ENCODE measurements at places on chromosomes 1 and 21.

GRCh38 chr1:109740615-109741373 is at the start of gene GSTM3:
Gene GSTM3 (minus strand): TSS chr1:109741038. CDS start chr1:109740287, 751 bp downstream.
- no peak for DNase-seq

- no peak for DNase-seq
Observed at GRCh38 chr1:8541961-8542521, 224.1 kb downstream of the SLC45A1 start.

GRCh38 chr1:39892601-39893595 is 8.8 kb downstream of the MYCL start:
- DNase-seq, result peak; percentile 72

GRCh38 chr1:2632051-2632430 is 775 bp downstream of the MMEL1 start:
- DNase-seq, result no peak

DNA sequence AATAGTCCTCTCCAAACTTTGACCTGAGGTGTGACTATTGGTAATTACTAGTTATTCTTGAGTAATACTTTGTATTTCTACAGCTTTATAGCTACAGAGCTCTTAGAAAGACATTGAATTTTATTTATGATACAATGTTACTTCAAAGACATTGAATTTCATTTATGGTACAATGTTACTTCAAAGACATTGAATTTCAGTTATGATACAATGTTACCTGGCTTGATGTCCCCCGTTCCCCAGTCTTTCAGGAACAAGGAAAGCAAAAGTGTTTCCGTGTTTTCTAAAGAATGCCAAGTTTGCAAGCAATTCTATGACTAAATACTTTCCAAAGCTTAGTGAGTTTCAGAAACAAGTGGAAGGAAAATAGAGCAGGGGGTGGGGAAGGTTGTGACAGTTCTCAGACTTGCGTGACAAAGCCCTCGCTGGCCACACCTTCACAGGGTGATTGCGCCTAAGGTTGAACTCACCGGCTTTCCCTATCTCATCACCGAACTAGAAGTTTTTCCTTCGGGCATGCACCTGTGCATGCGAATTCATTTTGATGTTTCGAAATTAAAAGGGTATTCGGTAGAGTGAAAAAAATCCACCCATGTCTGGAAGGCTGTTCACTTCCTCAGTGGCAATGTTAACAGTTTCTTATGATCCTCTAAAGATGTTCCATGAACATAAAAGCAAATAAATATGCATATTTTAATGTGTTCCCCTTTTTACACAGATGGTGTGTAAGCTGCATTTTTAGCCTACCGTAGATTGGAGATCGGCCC is 909 bp upstream of the PAXBP1 start:
- peak; percentile 48 for DNase-seq

DNA sequence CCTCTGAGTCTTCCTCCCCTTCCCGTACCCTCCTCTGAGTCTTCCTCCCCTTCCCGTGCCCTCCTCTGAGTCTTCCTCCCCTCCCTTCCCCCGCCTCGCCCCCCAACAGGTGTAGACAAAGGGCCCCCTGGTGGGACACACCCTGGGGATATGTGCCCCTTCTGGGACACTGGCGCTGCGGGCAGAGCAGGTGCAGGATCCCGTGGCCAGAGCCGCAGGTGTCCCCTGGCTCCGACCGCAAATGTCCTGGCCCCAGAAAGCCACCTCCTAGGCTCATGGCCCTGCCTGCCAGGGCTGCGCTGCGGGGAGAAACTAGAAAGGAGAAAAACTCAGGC is 51.5 kb upstream of the ARHGEF16 start:
- no peak for DNase-seq

DNA sequence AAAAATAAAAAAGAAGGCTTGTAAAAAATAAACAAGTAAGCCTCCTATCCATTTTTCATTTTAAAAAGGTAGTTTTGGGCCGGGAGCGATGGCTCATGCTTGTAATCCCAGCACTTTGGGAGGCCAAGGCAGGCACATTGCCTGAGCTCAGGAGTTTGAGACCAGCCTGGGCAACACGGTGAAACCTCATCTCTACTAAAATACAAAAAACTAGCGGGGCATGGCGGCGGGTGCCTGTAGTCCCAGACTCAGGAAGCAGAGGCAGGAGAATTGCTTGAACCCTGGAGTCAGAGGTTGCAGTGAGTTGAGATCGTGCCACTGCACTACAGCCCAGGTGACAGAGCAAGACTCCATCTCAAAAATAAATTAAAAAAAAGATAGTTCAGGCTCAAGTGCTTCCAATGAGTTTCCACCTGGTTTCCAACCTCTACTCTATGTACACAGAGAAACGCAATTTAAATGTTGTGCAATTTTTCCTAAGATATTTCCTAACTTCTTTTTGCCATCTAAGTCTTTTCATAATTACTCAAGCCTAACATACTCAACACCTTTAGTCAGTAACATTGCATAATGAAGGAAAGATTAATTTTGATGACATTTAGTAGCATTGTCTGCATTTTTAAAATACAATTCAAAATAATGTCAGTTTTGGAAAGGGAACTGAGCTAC is 106.3 kb downstream of the KCNT2 start:
- no peak for DNase-seq

GRCh38 chr1:2629627-2630497 is 3.0 kb downstream of the MMEL1 start:
- no peak for DNase-seq

GRCh38 chr1:87897481-87897880 is 568.8 kb downstream of the LMO4 start:
- DNase-seq, result no peak

DNA sequence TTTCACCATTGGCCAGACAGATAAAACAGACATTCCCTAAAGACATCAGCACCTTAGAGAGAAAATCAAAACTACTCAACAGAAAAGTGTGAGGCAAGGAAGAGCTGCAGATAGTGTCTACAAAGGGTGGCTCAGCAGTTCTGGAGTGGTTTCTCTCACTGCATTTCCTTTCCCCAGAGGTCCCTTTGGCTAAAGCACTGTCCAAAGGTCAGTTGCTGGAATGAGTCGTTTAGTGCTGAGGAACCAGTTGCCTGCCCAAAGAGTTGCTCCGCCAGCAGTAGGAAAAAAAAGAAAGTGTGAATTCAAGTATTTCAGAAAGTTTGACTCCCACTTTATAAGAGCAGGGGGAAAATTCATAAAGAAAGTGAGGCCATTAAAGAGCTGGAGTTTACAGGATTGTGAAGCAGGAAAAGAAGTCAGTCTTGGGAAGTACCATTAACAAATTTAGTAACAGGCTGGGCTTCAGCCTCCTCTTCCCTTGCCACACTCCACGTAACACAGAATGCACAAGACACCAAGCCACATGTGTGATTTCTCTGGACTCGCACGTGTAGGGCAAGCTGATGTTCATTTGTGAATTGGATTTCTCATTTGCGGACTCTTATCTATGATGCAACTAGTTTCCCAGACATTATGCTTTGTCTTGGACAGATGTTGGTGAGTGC is 122.2 kb downstream of the RUNX1 start:
- no peak for DNase-seq

GRCh38 chr21:30232011-30232410 is 16.1 kb upstream of the CLDN8 start:
- no peak for DNase-seq

DNA sequence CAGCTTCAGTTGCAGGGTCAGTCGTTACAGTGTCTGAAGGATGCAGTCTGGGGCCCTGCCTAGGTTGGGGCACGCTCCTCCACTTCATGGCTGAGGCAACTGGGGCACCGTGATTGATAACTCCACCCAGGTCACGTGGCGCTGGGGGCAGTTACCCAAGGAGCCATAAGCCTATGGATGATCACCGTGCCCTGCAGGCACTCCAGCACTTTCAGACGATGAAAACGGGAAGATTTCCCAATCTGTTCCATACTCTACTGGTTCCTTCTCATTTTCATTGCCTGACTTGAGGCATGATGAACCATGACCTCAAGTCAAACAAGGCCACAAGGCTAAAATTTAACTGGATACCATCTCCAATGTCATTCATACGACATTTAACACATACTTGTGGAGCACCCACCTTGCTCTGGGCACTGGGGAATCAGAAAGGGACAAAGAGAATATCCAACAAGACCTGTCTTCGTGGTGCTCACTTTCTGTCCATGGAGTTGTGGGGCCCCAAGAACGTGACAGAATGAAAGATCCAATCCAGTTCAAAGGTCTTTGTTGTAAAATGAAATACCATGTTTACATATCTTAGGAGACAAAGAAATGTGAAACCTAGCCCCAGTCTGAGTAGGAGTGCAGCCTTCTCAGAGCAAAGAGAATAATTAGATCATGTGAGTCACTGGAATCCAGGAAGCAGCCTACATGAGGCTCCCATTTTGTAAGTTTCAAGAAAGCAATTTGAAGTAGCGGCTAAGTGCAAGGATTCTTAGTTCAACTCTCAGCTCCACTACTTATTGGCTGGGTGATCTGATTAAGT is 39.4 kb upstream of the SPOCD1 start:
- DNase-seq, result peak; percentile 58

DNA sequence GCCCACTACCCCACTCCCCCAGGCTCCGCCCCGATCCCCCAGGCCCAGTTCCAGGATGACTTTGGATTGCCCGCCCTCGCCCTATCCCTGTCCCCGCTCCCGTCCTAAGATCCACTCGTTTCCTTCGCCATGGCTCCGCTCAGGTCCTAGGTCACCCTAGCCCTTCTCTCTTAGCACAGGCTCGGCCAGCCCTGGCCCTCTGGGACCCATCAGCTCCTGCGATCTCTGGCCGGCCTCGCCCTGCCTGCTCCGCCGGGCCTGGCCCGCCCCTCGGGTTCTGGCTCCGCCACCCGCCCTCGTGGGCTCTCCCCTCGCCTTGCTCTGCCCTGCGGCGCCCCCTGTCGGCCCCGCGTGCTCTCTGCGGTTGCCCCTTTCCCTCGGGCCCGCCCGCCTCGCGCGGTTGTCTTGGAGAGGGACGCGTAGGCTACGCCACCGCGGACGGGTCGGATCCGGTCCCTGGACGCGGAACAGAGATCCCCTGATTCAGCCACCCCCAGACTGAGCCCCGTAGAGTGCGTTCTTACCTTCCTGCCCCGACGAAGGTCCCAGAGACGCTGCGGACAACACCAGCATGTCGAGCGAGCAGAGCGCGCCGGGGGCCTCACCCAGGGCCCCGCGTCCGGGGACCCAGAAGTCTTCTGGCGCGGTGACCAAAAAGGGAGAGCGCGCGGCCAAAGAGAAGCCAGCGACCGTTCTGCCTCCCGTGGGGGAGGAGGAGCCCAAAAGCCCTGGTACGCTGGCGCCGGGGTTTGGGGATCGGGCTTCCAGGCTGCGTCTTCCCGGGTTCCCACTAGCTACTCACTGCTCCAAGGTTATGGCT is at the start of gene LRRC71:
Gene LRRC71, plus strand, starts transcription at position 400 of the 820 bp plus-strand sequence. Its CDS starts 172 bp downstream, at position 572.
- DNase-seq, result peak; percentile 97

DNA sequence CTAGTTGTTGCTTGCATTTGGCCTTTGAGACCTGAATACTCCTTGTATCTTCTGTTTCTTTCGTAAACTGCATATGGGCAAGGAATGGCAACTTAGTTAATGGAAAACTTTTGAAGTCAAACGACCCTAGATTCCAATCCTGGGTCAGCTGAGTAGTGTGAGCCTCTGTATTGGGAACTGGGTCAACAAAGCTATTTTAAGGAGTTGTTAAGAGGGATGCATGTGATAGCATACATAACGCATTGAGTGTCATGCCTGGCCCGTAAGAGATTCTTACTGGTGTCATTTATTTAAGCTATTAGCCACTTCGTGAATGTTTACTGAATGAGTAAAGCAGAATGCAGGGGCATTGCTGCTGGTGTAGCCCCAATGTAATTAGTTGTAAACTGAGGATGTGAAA is 340.1 kb downstream of the PAPPA2 start:
- no peak for DNase-seq

DNA sequence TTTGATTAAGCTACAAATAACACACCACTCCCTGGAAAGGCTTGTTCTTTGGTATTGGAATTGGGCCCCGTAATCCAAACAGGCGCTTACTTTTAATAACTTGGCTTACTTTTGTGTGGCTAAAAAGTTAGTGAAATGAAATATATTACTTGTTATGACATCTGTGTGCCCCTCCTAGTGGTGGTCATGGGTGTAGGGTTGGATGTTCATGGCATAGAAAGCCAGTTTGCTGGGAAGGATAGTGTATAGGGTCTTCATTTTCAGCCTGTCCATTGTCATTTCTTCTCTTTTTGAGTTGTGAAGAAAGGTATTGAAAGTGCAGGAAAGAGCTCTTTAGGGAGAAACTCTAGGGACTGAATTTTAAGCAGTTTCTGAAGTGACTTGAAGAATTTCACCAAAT is 5.9 kb downstream of the CDC14A start:
- DNase-seq, result no peak

Data from AG08396 (cell line).